ENCODE measurements at places on chromosomes 2 and 18.

DNA sequence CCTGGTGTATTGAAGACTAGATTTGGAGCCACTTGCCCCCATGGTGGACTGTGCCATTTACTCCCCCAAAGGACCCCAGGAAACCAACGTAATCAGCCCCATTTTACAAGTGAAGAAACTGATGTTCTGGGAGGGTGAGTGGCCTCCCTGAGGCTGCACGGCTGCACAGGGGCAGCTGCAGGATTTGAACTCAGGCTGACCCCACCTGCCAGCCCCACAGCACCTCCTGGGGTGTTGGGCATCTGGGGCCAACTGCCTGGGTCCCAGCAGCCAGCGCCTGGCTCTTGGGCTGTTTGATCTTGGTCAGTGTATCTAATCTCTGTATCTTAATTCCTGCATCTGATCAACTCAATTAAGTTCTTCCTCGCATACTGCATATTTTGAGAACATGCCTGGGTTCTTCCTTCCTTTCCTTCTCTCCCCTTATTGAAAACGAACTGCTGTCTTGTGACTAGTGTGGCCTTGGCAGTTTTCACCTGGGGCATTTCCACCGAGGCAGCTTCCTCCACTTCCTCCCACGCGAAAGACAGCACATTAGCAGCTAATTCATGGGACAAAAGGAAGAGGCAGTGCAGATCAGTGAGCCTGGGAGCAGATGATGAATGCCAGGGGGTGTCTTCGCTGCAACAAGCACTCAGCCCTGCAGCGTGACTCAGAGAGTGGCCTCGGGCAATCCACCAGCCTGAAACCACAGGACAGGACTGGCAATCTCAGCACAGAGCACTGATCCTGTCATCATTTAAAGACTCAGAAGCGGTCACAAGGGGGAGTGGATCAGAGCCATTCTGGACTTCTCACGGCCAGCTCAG is 184.1 kb upstream of the RAB12 start:
- ATAC-seq, result peak; percentile 94

GRCh38 chr2:240465765-240466578 is 30.5 kb downstream of the GPC1 start:
- ATAC-seq, result peak; percentile 3

- ATAC-seq, result no peak
Measured at GRCh38 chr18:45066886-45067285, 386.2 kb downstream of the SETBP1 start.

DNA sequence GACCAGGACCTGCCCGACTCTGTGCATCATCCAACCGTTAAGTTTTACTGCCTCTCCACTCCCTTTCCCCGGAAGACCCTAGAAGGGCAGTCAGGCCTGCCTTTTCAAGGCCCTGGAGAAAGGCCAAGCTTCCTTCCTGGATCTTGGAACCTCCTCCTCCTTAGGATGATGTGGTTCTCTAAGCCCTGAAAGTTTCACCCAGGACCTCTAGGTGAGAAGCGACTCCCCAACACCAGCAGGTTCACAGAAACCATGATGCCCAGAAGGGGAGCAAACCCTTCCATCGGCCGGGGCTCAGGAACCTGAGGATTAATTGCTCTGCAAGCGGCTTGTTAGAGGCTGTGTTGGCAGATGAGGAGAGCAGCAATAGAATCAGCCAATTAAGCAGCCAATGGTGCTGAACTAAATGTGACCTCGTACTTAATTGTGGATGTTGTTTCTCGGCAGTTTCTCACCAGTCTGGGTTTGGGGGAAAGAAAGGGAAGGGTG is 94.2 kb upstream of the FZD7 start:
- ATAC-seq, result no peak

GRCh38 chr2:47504174-47504810 is 101.3 kb downstream of the MSH2 start:
- no peak for ATAC-seq

- ATAC-seq, result peak; percentile 73
Measured at GRCh38 chr2:136310797-136311603, 193.1 kb upstream of the CXCR4 start.

- ATAC-seq, result peak; percentile 50
Measured at GRCh38 chr2:212299943-212300342, 238.7 kb downstream of the ERBB4 start.

DNA sequence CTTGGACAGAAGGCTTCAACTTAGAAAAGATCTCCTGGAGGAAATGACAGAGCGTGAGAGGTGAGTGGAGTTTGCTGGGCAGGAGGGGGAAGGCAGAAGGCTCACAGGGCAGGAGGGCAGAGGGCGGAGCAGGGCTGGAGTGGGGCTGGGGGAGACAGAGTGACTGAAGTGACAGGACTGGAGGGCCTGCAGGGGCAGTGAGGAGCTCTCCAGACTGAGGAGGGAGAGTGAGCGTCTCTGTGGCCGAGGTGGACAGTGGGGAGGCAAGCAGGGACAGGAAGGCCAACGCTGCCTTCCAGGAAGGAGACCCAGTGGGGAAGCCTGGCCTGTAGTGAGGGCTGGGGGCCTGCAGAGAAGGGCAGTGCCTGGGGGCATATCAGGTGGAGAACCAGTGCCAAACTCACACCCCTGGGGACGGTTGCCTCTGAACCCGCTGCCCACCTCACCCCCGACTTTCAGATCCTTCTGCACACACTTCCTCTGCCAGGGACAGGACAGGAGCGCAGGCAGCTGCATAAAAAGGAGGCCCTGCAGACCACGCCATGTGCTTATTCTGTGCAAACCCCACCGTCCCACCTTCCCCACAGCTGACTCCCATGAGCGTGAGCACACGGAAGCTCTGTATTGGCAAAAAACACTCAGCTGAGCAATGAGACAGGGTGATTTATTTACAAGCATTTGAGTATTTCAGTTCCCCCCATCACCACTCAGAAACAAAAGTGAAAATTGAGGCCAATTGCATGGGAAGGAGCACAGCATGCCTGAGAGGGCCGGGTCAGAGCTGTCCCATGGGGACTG is 244.3 kb downstream of the FAM210A start:
- no peak for ATAC-seq

DNA sequence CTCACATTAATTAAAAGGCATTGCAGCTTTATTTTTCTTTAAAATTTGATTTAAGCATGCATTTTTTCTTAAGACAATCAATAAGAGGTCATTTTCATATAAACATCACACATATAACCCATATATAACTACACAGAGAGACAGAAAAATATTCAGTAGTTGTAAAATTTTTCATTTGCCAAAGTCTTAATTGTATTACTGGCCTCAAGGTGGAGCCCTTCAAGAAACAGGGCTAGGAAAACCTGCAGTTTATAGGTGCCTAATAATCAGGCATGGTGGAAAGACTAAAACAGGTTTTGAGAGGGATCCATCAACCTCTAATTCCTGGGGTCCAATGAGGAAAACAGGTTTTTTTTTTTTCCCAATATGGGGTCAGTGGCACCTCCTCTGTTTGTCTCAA is 71.3 kb upstream of the ZNF804A start:
- ATAC-seq, result no peak

Measured in motor neuron (in vitro differentiated cells).